Right renal cortex interstitium (tissue), 3 donors: ENCODE measurements at places on chromosomes 12 and 14. TPM values are rescaled to one million over a fixed set of nuclear protein-coding genes. Genes with fewer than 3 reads are reported as not detected.

- no peak for DNase-seq
These were observed 2.6 kb downstream of the TROAP start for GRCh38 chr12:49325606-49326005.

DNA sequence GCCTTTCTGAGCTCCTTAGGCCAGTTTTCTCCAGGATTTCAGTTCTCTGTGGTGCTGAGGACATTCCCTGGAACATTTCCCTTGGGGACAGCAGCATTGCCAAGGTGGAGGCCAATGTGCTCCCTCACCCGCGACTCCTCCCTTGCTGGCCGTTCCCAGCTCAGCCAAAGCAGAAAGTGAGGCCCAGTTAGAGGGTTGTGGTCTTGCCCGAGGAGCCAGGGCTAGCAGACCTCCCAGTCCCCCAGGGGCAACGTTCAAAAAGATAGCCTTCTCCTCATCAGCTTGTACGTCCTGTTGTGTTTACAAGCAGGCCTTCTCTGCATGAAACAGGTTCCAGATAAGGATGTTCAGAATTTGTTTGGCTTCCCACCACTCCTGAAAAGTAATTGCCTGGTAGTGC, 78.4 kb downstream of the SSPN start:
- no peak for DNase-seq

DNA sequence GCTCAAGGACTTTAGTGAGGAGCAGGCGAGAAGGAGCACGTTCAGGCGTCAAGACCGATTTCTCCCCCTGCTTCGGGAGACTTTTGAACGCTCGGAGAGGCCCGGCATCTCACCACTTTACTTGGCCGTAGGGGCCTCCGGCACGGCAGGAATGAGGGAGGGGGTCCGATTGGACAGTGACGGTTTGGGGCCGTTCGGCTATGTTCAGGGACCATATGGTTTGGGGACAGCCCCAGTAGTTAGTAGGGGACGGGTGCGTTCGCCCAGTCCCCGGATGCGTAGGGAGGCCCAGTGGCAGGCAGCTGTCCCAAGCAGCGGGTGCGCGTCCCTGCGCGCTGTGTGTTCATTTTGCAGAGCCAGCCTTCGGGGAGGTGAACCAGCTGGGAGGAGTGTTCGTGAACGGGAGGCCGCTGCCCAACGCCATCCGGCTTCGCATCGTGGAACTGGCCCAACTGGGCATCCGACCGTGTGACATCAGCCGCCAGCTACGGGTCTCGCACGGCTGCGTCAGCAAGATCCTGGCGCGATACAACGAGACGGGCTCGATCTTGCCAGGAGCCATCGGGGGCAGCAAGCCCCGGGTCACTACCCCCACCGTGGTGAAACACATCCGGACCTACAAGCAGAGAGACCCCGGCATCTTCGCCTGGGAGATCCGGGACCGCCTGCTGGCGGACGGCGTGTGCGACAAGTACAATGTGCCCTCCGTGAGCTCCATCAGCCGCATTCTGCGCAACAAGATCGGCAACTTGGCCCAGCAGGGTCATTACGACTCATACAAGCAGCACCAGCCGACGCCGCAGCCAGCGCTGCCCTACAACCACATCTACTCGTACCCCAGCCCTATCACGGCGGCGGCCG, 1.1 kb downstream of the PAX9 start:
- no peak for DNase-seq

The ITGB7 gene
- polyA plus RNA-seq, result 1.3 TPM

- DNase-seq, result no peak
These were observed 609.7 kb downstream of the SLC16A7 start for GRCh38 chr12:60205500-60205899.

DNA sequence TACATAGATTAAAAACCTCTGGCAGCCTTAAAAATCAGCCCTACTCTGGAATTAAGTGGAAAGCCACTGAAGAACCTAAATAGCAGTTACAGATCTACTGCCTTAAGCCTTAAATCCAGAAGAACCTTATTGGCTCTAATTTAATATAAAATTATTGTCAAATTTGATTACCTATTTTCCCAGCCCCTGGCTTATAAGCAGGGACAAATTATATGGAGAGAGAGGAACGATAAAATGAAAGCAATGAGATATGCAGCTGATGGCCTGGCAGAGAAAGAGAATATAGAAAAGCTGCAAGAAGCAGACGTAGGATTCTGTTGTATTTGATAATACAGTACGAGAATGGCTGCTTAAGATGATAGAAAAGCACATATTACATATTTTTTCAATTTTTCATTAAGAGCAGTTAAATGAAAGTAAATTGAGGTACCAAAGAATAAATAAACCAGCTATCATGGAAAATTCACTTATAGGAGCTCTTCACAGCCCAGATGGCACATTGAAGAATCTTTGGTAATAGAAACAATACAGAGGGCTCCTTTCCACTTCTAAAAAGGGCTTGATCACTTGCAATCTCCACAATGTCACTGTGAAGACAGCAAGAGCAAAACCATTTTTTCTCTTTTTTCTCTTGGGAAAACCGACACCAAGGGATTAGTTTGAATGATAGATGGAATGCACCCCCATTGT, 129.4 kb downstream of the KICS2 start:
- DNase-seq, result no peak
